Stimulated activated CD4-positive, alpha-beta T cell treated with anti-CD3 and anti-CD28 coated beads, TNF-alpha, amount 100 ng/mL, for 1 hour (primary cell): ENCODE measurements at places on chromosomes 16 and 17.

DNA sequence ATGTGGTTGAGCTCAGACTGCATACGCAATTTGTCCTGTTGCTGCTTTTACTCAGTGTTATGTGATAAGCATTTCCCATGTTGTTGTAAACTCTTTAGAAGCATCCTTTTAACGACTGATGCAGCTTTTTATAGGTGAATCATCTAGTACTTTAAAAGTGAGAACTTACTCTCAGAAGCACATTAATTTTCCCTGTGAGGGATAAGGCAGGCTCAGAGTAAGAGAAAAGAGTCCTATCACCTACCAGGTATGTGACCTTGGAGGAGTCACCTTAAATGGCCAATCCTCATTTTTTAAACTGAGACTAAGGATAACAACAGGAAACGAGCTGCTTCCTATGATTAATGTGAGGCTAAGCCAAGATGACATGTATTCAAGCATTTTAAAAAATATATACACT, 34.4 kb upstream of the GAN start:
- DNase-seq: no peak

- DNase-seq: no peak
These were observed 32.4 kb downstream of the PRKCB start for GRCh38 chr16:23868136-23868535.

DNA sequence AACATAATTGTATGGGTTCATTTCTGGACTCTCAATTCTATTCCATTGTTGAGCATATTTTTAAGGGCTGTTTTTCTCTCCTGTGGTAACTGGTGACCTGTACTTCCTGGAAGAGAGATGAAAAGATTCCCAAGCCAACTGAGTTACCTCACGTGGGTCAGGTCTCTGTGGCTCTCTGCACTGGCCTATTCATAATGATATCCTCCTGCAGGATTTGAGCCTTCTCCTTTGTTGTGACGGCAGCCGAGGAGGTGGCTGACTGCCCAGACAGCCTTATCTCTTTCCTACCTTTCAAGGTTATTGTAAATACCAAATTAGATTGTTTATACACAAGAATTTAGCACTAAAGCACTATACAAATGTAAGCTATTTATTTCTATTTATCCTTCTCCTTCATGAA, 2.7 kb upstream of the ACE start:
- no peak for DNase-seq

DNA sequence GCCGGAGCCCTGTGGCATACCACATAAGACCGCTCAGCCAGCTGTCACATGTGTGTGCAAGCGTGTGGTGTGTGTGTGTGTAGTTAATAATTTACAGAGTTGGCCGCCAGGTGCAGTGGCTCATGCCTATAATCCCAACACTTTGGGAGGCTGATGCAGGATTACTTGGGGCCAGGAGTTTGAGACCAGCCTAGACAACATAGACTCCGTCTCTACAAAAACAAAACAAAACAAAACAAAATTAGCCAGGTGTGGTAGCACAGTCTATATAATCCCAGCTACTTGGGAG, 20.4 kb downstream of the SOCS1 start:
- no peak for DNase-seq

GRCh38 chr16:88473666-88474534, 20.8 kb downstream of the ZFPM1 start:
- no peak for DNase-seq

- no peak for DNase-seq
These were observed 76.6 kb upstream of the CORO6 start for GRCh38 chr17:29699283-29699682.

GRCh38 chr16:19689342-19689741, 28.7 kb downstream of the KNOP1 start:
- no peak for DNase-seq

DNA sequence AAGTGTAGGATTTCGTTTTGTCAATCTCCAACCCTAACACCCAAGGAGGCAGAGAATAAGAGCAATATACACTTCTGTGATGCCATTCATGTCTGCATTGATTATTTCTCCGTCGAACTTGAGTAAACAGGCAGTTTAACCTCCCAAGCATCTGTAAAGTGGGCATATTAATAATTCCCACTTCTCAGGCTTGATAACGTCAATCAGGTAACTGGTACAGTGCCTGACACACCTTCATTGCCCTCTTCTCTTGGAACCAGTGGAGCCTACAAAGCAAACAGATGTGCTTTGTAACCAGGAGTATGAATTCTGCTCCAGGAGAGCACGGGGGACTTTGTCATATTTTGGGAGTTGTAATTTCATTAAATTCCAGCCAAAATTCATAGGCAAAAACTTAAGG, 32.5 kb upstream of the PLCG2 start:
- no peak for DNase-seq

DNA sequence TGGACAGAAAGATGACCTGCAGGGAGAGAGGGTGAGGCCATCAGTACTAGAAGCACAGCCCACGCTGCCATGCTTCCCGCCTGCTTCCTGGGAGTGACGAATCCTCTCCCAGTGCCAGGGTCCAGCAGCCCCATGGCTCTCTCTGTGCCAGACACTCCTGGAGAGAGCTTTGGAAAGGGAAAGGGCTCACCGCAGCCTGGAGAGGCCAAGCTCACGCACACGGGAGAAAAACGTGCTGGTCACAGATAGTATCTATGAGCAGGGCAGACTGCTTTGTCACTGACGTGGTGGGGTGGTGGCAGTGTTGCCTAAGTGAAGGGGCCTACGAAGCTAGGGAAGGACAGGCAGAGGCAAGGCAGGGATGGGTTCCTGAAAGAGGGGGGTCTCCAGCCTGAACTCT, 5.4 kb downstream of the WBP2 start:
- DNase-seq: no peak

GRCh38 chr17:78725448-78726021, 56.5 kb downstream of the CYTH1 start:
- DNase-seq: no peak
